IMR-90 (cell line): ENCODE measurements at places on chromosomes 4 and X. TPM values are rescaled to one million over a fixed set of nuclear protein-coding genes. Genes with fewer than 3 reads are reported as not detected.

- H3K4me1 ChIP-seq, result peaks cover 4% of the 10 kb centered on the region
- peaks cover 7% of the 10 kb centered on the region; the same call in 1 of the 2 replicates for H3K27me3 ChIP-seq
- no peak overlapping the region for H3K4me3 ChIP-seq
- no peak for DNase-seq
- no peaks in the 10 kb centered on the region for H3K36me3 ChIP-seq
- H3K27ac ChIP-seq, result no peak overlapping the region
These were observed 200.9 kb upstream of the PSAPL1 start for GRCh38 chr4:7635445-7636239.

DNA sequence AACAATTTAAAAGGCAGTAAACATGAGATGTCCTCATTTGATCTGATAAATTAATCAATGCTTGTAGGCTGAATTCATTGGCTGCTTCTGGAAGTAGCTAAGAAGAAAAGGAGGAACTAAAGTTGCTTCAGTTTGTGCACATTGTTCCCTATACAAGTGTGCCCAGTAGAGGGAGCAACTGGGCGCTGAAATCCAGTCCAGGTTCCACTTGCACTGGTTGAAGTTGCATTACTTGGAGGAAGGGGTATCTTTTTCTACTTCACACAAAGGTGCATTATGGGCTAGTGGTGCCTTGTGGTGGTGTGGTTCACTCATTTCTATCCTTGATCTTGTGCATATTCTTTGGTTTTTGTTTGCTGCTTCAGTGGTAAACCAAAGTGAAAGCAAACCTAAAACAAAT is 67.9 kb upstream of the SOX3 start:
- DNase-seq, result peak; percentile 34
- no peak overlapping the region for H3K27ac ChIP-seq
- H3K27me3 ChIP-seq, result no peaks in the 10 kb centered on the region
- H3K36me3 ChIP-seq, result no peaks in the 10 kb centered on the region
- no peaks in the 10 kb centered on the region for H3K4me1 ChIP-seq
- H3K4me3 ChIP-seq, result no peak overlapping the region

NLRP2B gene
- not detected in 2 replicates for polyA plus RNA-seq

GRCh38 chrX:96449191-96449590 is 235.5 kb upstream of the DIAPH2 start:
- H3K36me3 ChIP-seq, result no peaks in the 10 kb centered on the region
- H3K4me1 ChIP-seq, result no peaks in the 10 kb centered on the region
- no peaks in the 10 kb centered on the region; the same call in 1 of the 2 replicates for H3K27me3 ChIP-seq
- H3K4me3 ChIP-seq, result no peak overlapping the region

GRCh38 chr4:123023647-123024046 is 101.2 kb upstream of the NUDT6 start:
- H3K27me3 ChIP-seq, result no peaks in the 10 kb centered on the region
- no peaks in the 10 kb centered on the region for H3K36me3 ChIP-seq
- no peak overlapping the region for H3K4me3 ChIP-seq
- peaks cover 6% of the 10 kb centered on the region; the same call in 1 of the 2 replicates for H3K4me1 ChIP-seq
- no peak overlapping the region for H3K27ac ChIP-seq
